ENCODE measurements at places on chromosomes 5 and 9. TPM values are rescaled to one million over a fixed set of nuclear protein-coding genes. Genes with fewer than 3 reads are reported as not detected.

Gene IRX1
- not detected for total RNA-seq

Gene NR6A1
- total RNA-seq = 1.7 TPM

Gene TMEFF1
- 1.1 TPM for total RNA-seq

Gene TBC1D13
- total RNA-seq = 20.6 TPM

Gene IFNA13
- not detected for total RNA-seq

Gene HAVCR1
- 37.7 TPM for total RNA-seq

Gene PCDHA8
- 0.07 TPM for total RNA-seq

Gene MSMP
- total RNA-seq = not detected

Gene NFIL3
- 13.6 TPM for total RNA-seq

Gene FOXE1
- 4.2 TPM for total RNA-seq

Gene LAMC3
- total RNA-seq = 1.5 TPM

Gene VCAN
- total RNA-seq = 23.4 TPM

Gene PLAC8L1
- not detected for total RNA-seq

Data from A549 treated with CpdA at 1 μM for 4 hours (cell line).